NCI-H69 (cell line): ENCODE measurements at places on chromosomes 16 and 17.

- DNase-seq, result no peak
These were observed 6.3 kb upstream of the RNF227 start for GRCh38 chr17:7922269-7922844.

DNA sequence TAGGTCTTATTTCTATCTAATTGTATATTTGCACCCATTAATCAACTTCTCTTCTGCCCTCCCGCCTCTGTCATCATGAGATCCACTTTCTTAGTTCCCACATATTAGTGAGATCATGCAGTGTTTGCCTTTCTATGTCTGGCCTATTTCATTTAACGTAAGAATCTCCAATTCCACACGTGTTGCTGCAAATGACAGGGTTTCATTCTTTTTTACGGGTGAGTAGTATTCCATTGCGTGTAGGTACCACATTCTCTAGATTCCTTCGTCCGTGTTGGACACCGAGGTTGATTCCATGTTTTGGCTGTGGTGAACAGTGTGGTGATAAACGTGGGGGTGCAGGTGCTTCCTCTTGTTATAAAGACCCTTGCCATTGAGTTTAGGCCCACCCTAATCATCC, 64.7 kb upstream of the GSE1 start:
- no peak for DNase-seq

DNA sequence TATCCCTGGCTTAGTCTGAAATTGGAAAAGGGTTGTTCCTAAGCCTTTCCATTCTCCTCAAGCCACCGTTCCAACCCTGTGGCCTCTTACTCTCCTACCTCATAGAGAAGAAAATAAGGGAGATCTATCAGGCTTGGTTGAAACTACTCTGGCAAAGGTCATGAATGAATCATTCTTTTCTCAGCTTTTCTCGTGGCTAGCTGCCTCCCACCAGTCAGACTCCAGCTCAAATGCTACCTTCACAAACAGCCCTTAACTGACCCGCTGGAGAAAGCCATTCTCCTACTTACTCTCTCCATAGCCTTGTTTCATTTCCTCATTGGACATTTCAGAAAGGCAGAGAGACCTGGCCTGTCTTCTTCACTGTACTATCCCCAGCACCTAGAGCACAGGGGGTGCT, 8.9 kb downstream of the MYH10 start:
- no peak for DNase-seq

GRCh38 chr17:79721993-79722671, 8.6 kb upstream of the ENPP7 start:
- DNase-seq, result peak; percentile 32

DNA sequence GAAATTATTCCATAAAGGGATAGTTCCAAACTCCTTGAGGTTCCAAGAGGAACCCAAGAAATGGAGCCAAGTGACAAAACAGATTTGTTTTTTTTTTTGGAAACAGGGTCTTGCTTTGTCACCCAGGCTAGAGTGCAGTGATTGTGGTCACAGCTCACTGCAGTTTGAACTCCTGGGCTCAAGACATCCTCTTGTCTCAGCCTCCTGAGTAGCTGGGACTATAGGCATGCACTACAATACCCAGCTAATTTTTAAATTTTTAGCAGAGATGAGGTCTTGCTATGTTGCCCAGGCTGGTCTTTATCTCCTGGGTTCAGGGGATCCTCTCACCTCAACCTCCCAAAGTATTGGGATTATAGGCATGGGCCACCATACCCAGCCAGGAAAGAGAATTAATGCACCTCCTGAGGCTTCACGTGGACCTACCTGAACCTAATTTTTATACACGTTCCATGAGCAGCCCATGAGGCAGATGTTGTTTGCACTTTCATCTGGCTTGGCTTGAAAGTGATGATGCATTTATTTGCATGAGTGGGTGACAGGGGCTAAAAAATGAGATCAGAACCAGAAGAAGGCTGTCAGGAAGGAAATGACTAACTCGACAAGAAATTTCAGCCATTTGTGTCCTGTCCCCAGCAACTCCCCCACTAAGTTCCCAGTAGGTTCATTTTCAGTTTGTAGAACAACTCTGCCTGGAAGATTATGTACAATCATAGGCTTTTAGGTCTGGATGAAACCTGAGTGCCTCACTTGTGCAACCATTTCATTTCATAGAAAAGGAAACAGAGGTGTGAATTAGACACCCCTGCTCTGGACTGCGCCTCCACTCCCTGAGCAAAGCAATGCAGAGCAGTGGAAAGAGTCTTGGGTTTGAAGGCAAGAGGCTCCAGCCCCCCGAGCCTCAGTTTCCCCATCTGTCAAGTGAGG, 10.3 kb upstream of the IRF8 start:
- no peak for DNase-seq

DNA sequence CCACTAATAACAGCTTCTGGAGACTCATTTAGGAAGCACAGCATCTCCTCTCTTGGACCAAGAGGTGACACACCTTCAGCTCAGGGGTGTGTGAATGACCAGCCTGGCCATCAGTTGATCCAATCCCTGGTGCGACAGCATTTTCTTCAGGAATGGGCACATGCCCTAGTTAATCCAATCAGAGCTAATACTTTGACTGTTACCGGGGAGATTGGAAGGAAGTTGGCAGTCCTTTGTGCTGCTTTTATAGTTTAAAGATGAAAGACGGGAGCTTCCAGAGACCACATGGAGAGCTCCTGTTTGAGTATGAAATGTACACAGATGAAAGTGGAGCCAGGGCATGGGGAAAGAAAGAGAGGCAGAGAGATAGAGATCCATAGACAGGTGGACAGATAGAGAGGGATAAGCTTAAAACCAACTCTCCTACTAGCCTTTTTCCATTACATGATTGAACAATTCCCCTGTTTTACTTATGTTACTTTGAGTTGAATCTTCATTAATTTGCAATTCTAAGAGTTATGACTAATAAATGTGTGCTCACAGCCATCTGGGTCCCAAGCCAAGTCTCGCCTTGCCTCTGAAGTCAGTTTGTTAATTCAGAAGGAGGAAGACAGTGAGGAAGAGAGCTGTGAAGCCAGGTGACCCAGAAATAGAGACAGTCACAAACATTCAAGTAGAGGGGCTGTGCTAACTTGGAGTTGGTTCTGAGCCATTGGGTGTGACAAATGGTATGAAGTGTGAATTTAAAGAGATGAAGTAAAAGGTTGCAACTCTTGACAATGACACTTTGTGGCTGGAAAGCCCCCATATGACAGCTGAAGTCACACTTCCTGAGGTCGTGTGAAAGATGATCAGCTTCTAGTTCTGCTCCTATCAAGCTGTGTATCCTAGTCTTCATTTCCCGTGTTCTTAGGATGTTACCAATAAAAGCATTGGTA, 120.0 kb upstream of the GOT2 start:
- DNase-seq, result no peak

GRCh38 chr17:29322363-29322762, 28.4 kb upstream of the NUFIP2 start:
- DNase-seq, result no peak

- DNase-seq, result no peak
These were observed 1.0 kb upstream of the YPEL3 start for GRCh38 chr16:30096862-30097563.

- peak; percentile 87 for DNase-seq
These were observed 148.8 kb upstream of the CORO6 start for GRCh38 chr17:29771546-29771945.

GRCh38 chr16:76818606-76819181, 372.3 kb upstream of the MON1B start:
- no peak for DNase-seq

GRCh38 chr17:36846410-36847292, 90.6 kb upstream of the LHX1 start:
- DNase-seq, result no peak

DNA sequence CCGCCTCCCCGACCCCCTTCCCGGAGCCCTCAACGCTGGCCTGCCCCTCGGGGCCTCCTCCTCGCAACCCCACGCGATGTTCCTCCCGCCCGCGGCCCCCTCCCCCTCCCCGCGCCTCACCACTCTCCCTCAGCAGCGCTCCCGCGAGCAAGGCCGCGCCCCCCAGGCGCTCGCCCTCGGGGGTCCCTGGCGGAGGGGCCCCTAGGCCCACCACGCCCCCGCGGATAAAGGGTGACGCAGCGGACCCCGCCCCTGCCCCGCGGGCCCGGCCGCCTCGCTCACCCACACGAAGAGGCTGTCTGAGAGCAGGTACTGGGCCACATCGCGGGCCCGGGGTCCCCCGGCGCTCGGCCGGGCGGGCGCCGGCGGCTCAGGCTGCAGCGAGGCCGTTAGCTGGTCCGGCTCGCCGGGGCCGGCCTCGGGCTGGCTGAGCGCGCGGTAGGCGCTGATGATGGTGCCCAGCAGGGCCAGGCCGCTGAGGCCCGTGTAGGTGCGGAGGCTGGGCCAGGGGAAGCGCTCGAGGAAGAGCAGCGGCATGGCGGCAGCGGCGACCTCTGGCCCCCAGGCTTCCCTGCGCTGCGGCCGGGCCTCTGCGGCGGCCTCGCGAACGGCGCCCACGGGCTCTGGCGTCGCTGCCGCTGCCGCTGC, 430 bp downstream of the AMFR start:
- DNase-seq, result peak; percentile 52

DNA sequence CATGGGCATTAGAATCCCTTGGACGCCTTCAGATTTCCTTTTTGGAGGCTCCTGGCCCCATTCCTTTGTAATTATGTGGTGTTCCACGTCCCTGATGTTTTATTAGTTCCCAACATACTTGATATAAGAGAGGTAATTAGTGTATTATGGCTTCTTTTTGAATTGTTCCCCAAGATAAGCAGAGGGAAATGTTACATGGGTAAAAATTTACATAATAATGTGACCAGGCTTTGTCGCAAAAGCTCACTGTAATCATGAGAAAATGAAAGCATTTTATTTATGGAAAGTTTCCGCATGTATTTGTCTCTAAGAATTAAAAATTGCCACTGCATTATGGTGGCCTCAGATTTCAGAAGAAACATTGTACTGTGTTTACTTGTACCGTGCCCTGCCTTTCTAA, 177.8 kb downstream of the PRKCA start:
- DNase-seq, result no peak

DNA sequence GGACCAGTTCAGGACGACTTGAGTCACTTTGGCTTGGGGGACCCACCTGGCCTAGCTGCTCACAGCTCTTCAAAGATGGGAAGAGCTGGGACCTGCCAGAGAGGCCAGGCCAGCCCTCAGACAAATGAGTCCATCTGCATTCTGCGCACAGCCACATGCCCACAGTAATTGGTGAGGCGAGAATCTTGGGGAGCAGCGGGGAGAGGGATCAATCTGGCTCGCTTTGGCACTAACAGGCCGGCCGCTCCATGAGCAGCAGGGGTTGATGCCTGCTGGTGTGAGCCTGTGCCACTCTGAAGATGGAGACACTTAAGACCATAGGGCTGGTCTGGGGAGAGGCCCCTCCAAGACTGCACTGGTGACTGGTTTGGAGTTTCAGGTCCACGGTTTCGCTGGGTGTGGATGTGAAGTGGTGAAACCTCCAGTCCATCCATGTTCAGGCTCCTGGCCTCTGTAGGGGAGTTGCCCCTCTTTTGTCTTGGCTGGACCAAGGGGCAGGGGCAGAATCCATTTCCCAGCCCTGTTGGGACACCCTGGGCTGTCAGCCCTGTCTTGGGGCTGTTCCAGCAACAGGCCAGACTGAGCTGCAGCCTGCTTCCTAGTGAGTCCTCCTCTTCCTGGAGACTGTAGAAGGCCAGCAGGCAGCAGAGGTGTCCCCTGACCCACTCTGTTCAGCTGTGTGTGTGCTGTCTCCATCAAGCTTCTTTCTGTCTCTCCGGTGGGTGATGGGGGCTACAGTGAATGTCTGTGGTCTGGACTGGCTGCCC, 7.3 kb downstream of the CTRL start:
- DNase-seq, result no peak

DNA sequence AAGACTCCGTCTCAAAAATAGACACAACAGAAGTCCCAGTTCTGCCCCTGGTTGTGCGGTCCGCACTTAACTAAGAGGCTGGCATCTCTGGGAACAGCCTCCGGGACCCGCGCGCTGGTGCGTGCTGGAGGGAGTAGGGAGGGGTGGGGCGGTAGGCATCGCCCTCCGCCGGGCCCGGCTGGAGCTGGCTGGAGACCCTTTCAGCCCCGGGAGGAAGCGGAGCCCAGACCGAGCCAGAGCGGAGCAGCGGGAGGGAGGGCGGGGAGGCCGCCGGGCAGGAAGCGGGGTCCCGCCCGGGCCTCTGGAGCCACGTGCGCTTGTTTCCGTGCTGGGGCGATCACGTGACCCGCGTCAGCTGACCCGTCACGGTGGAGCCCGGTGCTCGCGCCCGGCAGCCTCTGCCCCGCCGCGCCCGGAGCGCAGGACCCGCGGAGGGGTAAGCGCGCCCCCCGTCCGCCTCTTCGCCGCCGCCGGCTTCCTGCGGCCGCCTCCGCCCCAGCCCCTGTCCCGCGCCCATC, at the start of gene WDR81:
Gene WDR81, plus strand, starts transcription at position 354 of the 518 bp plus-strand sequence. CDS start 256 bp downstream, outside the sequence.
- DNase-seq, result peak; percentile 85

GRCh38 chr16:2610781-2611498, 71.4 kb upstream of the KCTD5 start:
- no peak for DNase-seq

GRCh38 chr16:27383556-27384243, 18.3 kb upstream of the IL21R start:
- no peak for DNase-seq

DNA sequence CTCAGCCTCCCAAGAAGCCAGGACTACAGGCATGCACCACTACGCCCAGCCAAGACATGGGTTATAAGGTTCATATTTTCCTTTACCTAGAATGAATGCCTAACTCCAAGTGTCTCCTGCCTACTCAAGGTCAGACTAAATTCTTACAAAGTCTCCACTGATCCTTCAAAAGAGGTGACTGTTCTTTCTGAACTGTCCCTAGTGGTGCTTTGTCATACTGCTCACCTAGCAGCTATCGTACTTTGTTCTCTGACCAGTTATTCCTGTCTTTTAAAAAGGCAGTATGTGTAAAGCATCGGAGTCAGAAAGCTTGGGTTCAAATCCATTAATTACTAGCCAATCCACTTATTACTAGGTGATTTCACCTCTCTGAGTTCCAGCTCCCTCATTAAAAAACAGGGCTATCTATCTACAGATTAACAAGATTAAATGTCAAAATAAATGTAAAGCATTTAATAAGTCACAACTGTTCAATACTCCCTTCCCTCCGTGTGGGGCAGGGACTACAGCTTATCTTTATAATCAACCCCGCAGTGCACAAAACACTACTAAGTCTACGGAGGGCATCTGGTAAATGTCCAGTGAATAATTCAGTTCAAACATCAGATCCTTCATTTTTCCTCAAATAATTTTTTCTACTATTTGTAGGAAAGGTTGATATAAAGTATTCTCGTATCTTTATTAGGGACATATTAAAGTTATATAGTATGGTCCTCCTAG, 20.0 kb upstream of the ITGA2B start:
- DNase-seq, result no peak
